Hematopoietic multipotent progenitor cell (in vitro differentiated cells): ENCODE measurements at places on chromosomes 6 and 20.

DNA sequence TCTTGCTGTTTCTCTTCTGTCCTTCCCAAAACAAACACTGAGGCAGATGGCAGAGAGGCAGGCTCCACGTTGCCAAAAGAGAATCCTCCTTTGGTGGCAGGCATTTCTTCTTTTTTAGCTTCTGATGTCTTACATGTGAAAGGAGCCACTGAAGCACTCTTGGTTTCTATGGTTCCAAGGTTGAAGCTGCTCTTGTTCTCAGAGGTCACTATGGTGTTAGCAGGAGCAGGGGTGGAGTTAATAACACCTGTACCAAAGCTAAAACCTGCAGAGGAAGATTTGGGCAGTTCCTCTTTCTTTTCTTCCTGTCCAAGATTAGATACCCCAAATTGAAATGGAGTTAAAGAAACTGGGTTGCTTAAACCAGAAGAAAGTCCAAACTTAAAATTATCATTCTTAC lies 28.8 kb downstream of the FAM8A1 start:
- DNase-seq: no peak

- no peak for DNase-seq
These were observed 65.7 kb downstream of the LRRC1 start for GRCh38 chr6:53860511-53860910.

DNA sequence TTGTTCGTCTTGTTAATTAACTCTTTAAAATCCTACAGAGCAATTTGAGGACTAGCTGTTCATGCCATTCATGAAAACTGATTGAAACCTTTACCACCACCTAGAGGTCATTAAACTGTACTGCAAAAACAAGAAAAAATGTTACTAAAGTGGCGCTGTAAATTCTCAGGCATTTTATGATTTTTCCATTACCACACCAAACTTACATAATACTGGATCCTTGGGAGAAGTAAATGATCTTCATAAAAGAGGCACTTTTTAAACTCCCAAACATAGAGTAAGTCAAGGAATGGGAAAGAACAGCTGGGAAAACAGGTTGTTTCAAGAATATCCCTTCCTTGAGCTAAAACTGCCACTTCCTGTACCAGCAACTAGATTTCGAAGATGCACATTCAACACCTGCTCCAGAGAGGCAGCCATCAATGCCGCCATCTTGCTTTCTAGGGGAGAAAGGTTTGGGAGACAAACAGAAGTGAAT lies 54.3 kb downstream of the MYLIP start:
- no peak for DNase-seq

GRCh38 chr6:168417679-168418557 lies 23.1 kb upstream of the SMOC2 start:
- no peak for DNase-seq

- no peak for DNase-seq
These were observed 77.7 kb downstream of the RIPOR3 start for GRCh38 chr20:50613438-50614169.
